RPMI8226 (cell line): ENCODE measurements at places on chromosomes 5 and 9.

- DNase-seq: peak; percentile 41
These were observed 1.3 kb downstream of the PPP2R2B start for GRCh38 chr5:146877178-146877681.

DNA sequence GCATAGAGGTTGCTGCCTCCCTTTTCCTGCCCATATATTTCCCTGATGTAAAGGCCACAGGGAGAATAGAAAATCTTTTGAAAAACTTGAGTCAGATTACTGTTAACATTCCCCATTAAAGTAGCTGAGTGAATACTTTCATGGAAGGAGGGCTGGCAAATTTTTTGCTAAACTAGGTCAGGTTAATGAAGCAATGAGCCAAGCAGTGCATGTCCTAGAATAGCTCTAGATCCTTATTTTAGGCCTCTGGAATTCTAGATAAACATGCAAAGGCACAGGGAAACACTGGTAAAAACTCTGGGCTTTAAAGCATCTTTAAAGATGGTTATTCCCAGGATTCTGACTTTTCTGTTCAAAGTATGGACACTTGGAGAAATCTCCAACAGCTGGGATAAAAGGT is 27.9 kb downstream of the TTC1 start:
- DNase-seq: no peak

DNA sequence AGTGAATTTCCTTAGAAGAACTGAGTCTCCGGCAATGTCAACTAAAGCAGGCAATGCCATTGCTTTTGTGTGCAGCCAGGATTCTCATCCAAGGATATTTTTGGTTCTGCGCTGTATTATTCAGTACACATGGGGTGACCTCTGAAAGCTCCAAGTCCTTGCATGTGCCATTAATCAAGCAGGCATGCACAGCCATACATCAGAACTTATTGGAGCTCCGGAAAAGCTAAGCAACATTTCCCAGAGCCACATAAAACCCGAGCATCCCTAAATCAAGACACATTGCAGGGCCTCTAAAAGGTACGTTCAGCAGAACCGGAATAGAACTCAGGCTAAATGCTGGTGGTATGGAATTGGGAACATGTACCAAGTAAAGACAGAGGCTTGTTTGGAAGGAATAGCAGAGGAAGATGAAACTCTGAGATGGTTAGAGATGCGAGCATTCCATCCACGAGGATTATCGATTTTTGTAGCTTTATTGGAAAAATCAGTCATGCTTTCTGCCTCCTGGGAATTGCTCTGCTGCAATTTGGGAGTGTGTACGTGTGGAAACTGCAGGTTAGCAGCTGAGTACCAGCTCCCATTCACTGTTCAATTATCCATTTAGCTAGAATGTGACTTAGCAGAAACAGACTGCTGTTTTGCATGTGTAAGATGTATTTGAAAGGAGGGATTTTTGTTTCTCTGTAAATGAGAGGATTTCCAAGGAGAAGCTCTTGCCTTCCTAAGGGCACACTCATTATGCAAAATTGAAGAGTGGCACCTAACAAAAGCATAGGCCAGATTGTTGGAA is 143.7 kb upstream of the WWC1 start:
- DNase-seq: no peak

GRCh38 chr9:107258919-107259318 is 24.2 kb upstream of the RAD23B start:
- no peak for DNase-seq

DNA sequence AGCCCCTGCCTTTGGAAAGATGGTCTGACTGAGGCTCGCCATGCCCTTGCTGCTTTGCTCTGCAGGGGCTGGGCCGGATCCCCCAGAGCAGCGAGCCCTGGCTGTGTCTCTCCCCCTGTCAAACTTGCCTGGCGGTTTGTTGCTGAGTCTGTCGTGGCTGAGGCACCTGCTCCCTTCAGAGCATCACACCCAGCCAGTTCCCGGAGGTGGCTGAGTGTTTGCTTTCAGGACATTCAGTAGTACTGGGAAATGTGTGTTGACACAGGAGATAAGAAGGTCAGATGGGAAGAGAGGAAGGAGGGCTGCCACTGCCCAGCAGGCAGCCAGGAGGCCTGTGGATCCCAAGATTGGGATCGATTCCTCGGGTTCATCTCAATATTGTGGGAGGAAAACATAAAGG is 62.9 kb downstream of the GADD45G start:
- DNase-seq: no peak

GRCh38 chr9:20603524-20604268 is 18.6 kb downstream of the MLLT3 start:
- DNase-seq: no peak

GRCh38 chr5:174563899-174564298 is 160.5 kb upstream of the MSX2 start:
- no peak for DNase-seq

DNA sequence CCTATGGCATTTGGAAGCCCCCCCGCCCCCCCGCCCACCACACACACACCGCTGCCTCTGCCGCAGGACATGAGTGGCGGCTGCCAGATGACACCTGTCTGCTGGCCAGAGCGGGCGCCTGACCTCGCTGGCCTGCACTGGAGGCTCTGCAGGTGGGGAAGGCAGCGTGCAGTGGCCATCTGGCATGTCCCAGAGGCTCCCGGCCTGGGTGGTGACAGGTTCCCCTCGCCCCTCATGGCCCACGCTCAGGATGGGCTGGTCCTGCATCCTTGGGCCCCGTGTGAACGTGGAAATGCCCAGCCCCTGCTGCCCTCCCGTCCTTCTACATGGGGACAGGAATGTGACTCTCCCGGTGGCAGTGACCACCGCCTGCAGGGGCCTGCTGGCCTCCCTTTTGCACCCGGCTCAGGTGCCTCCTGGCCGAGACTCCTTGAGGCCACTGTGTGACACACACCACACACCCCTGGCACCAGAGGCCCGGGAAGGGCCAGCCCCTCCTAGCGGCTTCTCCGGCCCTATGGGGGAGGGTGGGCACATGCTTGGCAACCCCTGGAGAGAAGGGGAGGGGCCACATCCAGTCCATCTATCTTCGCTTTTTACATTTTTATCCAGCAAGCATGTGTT is 30.3 kb downstream of the IRX4 start:
- DNase-seq: no peak

GRCh38 chr5:65081071-65081470 is 312.3 kb downstream of the CWC27 start:
- no peak for DNase-seq

DNA sequence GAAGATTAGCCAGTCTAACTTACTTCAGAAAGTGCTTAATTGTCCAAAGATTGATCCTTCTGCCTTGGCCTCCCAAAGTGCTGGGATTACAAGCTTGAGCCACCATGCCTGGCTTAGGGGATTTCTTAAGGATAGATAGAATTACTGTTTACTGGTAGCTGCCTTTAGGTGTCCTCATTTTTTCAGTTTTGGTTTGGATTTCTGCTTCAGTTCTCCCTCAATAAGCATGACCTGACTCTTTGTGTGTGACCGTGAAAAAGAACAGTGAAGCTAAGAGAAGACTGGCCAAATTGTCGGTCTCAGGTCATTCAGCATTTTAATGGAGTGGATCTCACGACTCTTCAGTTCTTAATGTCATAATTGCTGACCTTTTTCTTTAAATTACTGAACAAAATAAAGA is 22.9 kb upstream of the CMYA5 start:
- DNase-seq: no peak

DNA sequence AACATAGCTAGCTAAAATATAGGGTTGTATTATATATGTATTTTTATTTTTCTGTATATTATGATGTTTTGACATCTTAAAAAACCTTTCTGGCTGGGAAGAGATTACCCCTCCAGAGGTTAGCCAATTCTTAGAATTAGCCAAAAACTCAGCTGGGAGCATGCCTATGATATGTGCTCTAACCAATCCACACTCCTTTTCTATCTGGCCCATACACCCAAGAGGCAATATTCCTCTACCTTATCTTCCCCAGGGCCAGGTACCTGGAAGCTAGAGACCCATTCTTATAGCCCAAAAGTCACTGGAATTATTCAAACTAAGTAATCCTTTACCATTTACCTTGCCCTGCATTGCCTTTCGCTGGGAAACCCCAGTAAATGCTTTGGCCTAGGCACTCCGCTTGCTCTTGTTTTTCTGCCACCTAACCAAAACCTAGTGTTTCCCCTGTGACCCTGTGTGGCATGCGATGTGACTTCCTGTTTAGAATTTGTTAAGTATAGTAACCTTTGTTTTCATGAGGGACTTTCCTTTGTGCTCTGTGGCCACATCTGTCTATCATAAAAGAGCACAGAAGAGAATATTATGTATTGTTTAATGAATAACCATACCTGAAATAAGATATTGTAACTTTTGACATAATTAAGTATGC is 37.4 kb downstream of the CSNK1G3 start:
- DNase-seq: peak; percentile 28
